Activated T-helper 2 cell treated with anti-CD3 and anti-CD28 coated beads, Interferon-gamma antibody, Interleukin-2, Interleukin-4, amounts not matched to agents 10 μg/mL and 5 μg/mL and 100 μg/mL, durations not matched to agents 14 hours and 24 hours and 36 hours (primary cell): ENCODE measurements at places on chromosomes 2 and 18.

GRCh38 chr2:237721458-237721857 is 77.1 kb upstream of the RBM44 start:
- DNase-seq: no peak

GRCh38 chr2:28233164-28233676 is 159.4 kb upstream of the FOSL2 start:
- no peak for DNase-seq

- DNase-seq: no peak
Observed at GRCh38 chr2:173984866-173985604, 19.9 kb upstream of the SP3 start.

DNA sequence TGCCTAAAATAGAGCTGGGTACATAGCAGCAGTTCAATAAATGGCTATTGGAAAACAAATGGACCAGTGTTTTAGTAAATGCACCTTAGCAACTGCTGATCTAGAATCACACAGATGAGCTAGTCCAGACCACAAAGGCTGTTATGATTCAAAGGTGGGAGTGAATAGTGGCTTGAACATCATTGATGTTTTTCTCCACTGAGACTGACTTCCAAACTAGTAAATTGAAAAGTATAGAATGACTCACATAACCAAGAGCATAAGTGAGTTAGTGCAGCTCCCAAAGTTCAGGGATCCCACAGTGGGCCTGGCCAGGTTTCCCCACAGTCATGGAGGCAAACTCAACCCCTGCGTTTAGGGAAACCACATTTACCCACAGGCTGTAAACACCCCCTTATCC is 106.7 kb upstream of the YPEL5 start:
- no peak for DNase-seq

- DNase-seq: no peak
Observed at GRCh38 chr2:193276069-193276468, 1081.3 kb upstream of the TMEFF2 start.

DNA sequence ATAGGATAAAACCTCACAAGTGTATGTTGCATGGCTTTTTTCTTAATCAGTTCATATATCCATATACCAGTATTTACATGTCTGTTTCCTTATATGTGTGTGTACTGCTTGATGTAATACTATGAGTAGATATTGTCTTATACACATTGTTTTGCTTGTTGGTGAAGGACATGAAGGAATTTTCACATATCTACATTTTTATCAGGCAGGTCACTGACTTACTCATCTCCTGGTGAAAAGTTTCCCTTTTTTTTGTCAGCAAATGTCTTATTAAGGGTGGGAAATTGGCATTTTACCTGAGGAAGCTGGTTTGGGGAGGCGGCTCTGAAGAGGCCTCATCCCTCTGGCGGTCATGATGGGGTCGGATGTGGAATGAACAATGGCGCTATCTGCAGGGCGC is 61.4 kb upstream of the LYPD1 start:
- DNase-seq: no peak

DNA sequence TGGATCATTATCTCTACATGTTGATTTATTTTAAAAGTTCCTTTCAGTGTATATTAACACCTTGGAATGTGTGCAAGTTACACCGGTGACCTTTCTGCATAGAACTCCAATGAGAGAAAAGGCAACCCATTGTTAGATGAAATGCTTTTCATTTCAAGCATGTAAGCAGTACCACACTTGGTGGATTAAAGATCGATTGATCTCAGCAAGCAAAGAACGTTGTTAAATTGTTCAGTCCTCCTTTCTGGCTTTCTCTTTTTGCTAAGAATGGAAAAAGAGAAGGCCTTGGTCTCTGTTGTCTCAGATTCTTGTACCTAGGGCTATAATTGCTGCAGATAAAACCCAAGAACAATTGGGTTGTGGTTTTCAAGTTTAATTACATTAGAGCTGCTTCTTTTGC is 843.0 kb downstream of the DPP10 start:
- no peak for DNase-seq

- no peak for DNase-seq
Observed at GRCh38 chr18:28193177-28193778, 16.3 kb upstream of the CDH2 start.

DNA sequence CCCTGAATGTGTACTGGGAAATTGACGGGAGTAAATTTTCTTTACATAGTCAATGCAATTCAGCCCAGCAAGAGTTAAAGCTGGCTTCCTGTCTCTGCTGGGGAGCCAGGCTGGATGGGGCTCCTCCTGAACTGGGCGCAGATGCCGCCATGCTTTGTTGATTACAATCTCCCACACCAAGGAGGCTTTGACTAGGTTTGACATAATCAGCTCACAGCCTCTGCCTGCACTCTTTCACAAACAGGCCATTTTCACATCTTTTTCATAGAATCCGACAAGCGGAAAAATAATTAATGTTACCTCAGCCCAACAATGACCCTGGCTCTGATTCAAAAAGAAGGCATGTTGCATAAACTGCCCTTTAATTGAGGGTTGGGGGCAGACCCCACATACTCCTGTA is 54.3 kb downstream of the FOXI3 start:
- no peak for DNase-seq

- no peak for DNase-seq
Observed at GRCh38 chr2:44945676-44946371, 4.3 kb downstream of the SIX3 start.

- DNase-seq: no peak
Observed at GRCh38 chr2:144233317-144233716, 286.6 kb downstream of the ZEB2 start.

- no peak for DNase-seq
Observed at GRCh38 chr18:7575465-7576028, 8.4 kb downstream of the PTPRM start.

GRCh38 chr2:235116885-235117492 is 165.2 kb downstream of the SH3BP4 start:
- DNase-seq: no peak

DNA sequence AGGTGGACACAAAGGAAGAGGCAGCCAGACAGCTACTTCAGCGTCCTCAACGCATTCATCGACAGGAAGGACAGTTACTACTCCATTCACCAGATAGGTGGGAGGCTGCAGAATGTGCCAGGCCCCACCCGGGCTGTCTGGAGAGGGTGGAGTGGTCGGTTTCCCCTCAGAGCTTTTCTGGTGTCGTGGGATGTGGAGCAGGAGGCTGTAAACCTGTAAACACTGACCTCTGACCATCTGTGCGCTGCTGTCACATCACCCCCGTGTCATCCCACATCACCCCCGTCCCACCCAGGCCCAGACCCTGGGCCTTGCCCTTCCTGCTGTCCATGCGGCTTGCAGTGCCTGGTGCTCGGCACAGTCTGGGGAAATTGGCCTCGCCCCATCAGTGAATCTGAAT is 17.1 kb downstream of the ATG4B start:
- DNase-seq: no peak

GRCh38 chr2:162769066-162769465 is 69.5 kb downstream of the KCNH7 start:
- no peak for DNase-seq

- no peak for DNase-seq
Observed at GRCh38 chr2:1017827-1018226, 67.2 kb downstream of the SNTG2 start.

- no peak for DNase-seq
Observed at GRCh38 chr18:42807887-42808286, 307.6 kb downstream of the RIT2 start.

GRCh38 chr18:57561728-57562423 is 24.6 kb downstream of the FECH start:
- DNase-seq: no peak

- no peak for DNase-seq
Observed at GRCh38 chr2:176124110-176124946, 1.8 kb downstream of the HOXD9 start.

- no peak for DNase-seq
Observed at GRCh38 chr2:75432761-75433361, 127.9 kb downstream of the EVA1A start.

DNA sequence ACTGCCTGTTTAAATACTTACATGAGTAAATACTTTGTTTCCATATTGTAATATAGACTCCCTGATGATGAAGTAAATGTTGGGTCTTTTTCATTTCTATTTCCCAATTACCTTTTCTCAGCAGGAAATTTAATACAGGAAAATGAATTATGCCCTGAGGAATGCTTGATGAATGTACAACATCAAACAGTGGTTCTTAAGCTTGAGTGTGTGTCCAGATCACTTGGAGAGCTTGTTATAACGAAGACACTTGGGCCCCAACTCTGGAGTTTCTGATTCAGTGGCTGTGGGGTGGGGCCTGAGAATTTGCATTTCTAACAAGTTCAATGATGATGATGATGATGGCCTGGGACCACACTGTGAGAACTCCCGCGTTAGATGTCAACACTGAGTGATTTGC is 7.1 kb upstream of the ME2 start:
- no peak for DNase-seq

GRCh38 chr2:144310484-144310883 is 209.4 kb downstream of the ZEB2 start:
- DNase-seq: no peak

DNA sequence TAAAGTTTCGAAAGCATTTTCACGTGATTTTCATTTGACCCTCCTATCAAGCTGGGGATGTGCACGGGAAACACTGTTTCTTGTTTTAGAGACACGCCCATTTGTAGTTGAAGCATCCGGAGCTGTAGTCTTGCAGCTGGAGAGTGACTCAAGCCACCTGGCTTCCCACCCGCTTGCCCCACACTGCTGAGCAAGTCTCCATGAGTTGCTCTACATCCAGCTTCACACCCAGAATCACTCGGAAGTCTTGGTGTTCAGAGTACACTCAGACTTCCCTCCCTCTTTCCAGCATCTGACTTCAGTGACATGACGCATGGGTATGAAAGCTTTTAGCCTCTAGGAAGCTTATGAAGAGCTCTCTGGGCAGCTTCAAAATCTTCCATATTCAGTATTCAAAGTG is 262.4 kb downstream of the NBAS start:
- no peak for DNase-seq

GRCh38 chr2:226079671-226080181 is 680.2 kb downstream of the NYAP2 start:
- no peak for DNase-seq

DNA sequence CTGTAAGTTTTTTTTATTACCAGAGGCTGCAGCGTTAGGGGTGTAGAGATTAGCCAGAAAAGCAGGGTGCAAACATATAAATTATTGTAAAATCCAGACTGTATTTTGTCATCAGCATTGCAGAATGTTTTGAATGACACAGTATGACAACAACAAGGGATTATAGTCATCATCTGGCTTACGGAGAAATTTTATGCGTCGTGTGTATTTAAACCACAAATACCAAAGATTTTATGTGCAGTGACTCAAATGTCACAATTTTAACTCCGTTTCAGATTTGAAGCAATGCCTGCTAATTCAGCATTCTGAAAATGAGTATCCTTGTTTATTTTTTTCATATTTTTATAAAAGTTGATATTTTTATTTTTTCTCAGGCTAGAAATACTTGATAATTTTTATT is 19.4 kb upstream of the TMX3 start:
- DNase-seq: no peak

- DNase-seq: no peak
Observed at GRCh38 chr2:70549064-70549710, 4.4 kb downstream of the TGFA start.

GRCh38 chr18:39462436-39462835 is 1896.8 kb upstream of the CELF4 start:
- no peak for DNase-seq

GRCh38 chr2:42098571-42099437 is 51.0 kb downstream of the PKDCC start:
- DNase-seq: no peak

GRCh38 chr18:79635427-79635726 is 44.2 kb upstream of the CTDP1 start:
- no peak for DNase-seq

DNA sequence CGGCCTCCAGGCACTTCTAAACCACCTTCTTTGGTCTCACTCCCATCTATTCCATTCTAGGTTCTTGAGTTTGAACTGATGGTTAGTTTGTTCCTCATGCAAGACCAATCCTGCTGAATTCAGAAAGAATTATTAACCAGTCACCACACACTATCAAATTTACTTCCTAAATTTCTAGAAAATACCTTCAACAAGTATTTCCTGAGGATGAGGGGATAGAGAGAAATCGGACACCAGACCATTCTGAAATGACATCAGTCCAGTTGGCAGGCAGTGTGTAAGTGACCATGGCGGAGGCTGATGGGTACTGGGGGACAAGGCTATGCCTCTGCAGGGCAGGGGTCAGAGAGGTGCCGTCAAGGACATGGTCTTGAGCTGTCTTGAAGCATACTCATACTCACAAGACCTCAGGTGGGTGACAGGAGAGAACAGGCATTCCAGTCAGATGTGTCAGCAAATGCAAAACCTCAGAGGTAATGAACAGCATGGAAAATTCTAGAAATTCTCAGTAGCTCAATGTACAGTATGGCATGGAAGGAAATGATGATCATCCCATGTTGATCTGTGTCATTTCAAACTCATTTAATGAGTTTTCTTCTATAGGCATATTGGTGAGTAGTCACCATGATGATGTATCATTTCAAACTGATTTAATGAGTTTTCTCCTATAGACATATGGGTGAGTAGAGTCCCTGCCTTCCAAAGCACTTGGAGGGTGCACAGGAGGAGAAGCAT is 119.6 kb downstream of the DDX1 start:
- no peak for DNase-seq

DNA sequence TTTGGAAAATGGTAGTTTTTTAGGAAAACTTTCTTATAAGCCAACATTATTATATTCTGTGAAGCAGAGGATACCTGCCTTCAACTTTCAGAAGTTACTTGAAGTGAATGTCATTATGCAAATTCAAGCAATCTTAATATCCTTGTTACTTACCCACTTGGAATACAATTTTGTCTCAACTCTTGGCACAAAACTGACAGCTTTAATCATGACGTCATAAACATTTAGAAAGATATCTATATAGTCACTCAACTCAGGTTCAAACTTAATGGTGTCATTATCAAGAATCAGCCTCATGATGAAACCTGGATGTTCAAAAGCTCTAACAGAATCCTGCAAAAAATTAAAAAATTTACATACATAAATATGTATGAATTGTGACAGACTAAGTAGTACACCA is 68.1 kb downstream of the DNAH7 start:
- DNase-seq: no peak

DNA sequence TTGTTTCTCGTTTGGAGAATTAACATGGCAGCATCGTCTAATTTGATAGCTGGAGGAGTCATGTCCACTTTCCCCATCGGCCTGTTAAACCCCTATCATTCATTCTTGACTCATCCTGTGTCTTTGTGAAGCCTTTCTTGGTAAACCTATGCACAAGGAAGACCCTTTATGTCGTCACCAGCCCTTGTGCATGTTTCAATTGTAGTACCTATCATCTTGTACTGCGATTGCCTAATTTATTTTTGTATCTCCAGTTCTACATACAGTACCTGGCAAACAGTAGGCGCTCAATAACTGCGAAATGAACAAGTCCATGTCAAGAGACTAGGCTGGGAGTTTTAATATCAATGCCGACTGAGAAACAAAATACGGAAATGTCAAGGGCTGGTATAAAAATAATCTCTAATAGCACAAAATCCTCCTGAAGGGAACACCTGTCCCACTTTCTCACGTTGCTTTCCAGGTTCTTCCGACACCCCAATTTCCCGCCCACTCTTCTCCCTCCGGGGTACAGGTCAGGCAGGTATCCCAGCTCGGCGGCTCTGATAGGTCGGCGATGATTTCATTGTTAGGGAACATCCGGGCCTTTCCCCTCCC is 1.3 kb upstream of the PPM1B start:
- DNase-seq: no peak
